Activated CD4-positive, alpha-beta T cell treated with anti-CD3 and anti-CD28 coated beads for 4 hours (primary cell): ENCODE measurements at places on chromosomes 5 and 9.

DNA sequence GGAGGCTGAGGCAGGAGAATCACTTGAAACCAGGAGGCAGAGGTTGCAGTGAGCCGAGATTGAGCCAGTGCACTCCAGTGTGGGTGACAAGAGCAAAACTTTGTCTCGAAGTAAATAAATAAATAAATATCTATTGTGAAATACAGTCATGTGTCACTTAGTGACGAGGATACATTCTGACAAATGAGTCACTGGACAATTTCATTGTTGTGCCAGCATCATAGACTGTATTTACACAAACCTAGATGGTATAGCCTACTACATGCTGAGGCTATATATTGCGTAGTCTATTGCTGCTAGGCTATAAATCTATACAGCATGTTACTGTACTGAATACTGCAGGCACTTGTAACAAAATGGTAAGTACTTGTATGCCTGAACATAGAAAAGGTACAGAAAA lies 61.1 kb upstream of the CCL21 start:
- DNase-seq, result no peak

- no peak for DNase-seq
Measured at GRCh38 chr9:18706648-18707047, 232.7 kb downstream of the ADAMTSL1 start.

DNA sequence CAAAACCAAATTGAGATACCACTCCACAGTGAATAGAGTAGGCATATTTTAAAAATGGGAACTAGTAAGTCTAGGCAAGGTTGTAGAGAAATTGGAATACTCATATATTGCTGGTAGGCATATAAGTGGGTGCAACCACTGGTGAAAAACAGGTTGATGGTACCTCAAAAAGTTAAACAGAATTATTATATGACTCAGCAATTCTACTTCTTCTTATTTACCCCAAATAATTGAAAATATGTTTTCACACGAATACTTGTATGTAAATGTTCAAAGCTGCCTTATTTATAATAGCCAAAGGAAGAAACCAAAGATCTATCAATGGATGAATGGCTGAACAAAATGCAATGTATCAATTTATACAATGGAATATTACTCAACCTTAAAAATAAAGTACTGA lies 79.1 kb downstream of the CDH9 start:
- no peak for DNase-seq

- no peak for DNase-seq
Measured at GRCh38 chr5:143138839-143139238, 264.6 kb downstream of the NR3C1 start.

- DNase-seq, result no peak
Measured at GRCh38 chr9:94971378-94972131, 245.1 kb downstream of the AOPEP start.

DNA sequence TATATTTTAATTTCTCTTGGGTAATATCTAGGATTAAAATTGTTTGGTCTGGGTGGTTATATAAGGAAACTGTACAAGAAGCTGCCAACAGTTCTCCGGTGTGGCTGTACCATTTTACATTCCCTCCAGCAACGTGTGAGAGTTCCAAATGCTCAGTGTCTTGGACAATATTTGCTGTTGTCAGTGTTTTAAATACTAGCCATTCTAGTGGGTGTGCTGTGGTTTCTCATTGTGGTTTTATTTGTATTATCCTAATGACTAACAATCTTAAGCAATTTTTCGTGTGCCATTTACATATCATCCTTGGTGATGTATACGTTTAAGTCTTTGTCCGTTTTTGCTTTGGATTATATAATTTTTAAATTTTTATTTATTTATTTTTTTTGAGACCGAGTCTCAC lies 34.0 kb downstream of the TNFSF15 start:
- DNase-seq, result no peak

DNA sequence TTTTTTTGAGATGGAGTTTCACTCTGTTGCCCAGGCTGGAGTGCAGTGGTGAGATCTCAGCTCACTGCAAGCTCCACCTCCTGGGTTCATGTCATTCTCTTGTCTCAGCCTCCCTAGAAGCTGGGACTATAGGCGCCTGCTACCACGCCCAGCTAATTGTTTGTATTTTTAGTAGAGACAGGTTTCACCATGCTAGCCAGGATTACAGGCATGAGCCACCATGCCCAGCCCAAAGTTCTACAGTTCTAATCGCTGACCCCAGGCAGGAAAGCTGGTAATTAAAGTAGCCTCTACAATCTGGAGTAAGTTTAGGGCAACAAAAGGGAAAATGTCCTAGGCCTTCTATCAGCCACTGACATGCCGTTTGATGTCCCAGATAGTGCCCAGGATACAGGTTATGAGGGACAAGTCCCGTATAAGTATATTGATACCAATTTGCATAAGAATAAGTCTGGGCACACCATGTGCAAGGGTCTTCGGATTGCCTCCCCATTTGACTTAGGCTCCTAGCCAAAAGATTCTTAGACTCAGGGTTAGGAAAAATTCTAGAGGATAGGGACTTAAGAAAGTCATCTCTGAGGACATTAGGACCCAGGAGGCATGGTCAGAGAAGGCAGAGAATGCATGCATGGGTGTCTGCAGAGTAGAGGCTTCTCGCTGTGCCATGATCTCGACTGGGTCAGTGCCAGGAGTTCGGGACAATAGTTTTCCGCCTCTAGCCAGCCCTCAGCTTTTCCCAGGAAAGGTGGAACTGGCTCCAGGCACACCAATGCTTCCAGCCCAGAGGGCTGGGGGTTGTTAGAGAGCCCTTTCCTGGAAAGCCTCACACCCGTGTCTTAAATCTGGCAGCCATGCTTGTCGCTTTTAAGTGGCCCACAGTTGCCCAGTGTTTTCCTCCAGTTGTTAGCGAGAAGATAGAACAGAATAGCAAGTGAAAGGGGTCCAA lies 1111.1 kb downstream of the TAF11L14 start:
- peak; percentile 18 for DNase-seq

- no peak for DNase-seq
Measured at GRCh38 chr5:14257995-14258403, 114.9 kb downstream of the TRIO start.

DNA sequence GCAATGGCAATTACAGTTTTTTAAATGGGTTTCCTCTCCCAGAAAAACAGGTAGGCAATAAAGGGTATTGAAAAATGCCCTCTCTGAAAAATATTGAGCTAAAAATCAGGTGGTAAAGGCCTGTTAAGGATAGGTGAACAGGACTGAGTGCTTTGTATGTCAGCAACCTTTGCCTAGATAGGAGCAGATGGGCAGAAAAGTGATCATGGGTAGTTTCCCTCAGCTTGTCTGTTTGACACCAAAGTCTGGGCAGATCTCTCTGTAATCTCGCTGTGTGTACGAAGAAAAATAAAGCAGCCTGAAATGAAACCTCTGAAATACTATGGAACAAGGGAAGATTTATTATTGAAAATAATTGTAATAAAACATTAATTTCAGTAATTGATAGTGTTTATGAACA lies 15.8 kb downstream of the RNF180 start:
- DNase-seq, result no peak

DNA sequence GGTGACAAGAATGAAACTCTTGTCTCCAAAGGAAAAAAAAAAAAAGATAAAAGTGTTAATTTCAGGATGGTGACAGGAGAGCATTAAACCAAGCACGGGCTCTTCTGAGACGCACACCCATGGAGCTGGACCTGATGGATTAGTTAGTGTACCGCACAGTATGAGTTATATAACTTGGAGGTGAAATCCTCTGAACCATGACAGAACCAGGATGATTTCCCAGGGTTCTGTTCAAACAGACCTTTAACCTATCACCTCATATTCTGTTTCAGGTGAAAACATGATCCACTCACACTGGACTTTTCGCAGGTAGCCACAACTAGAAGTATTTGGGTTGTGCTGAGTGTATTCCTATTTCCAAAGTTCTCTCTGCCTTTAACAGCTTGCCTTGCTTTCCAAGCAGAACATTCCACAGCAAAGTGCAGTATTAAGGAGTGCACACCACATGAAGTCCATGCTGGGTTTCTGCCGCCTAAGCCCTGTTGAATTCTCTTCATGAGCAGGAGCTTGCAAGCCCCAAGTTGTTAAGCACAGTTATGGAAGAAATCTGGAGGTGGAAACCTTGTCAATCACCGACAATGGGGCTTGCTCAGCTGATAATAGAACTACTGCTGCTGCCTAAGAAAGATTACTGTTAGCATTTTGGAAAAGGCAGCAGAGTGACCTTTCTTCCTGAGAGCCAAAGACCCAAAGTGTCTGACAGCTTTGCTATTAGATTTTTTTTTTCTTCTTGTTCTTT lies 461.7 kb downstream of the TLE1 start:
- DNase-seq, result no peak

DNA sequence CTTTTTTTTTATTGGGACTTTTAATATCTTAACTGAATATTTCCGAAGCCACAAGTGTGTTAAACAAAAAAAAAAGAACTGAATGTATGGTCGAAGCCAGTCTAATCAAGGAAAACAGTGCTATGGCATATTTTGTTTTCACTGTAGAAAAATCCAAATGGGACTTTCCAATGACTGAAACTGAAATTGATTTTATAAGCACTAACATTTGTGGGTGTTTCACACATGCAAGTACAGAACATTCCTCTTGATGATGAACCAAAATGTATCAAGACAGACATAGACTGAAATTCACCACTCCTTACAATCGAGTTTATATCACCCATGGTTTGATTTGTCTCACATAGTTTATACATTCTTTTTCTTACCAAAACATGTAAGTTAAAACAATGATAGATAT lies 1026.8 kb downstream of the CDH18 start:
- no peak for DNase-seq

- peak; percentile 2 for DNase-seq
Measured at GRCh38 chr9:72305102-72305546, 59.9 kb downstream of the ZFAND5 start.

DNA sequence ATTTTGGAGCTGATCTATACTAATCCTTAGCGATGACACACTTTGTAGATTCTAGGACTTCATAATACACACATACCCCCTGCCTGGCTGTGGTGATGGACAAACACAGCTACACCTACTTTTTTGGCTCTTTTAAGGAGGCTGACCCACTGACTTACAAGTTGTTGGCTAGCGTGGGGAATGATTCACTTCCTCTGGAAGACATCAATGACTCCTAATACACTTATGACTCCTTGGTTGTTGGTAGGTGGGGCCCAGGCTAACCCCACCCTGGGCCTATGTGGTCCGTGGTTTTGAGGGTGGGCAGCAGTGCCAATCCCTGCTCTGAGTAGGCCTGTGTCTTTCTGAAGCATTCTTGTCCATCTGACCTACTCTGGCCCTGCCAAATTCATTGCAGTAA lies 144.4 kb downstream of the SLC12A2 start:
- DNase-seq, result no peak

GRCh38 chr9:17219261-17219660 lies 84.4 kb downstream of the CNTLN start:
- DNase-seq, result no peak

- DNase-seq, result no peak
Measured at GRCh38 chr5:74665273-74665672, 19.8 kb upstream of the HEXB start.

DNA sequence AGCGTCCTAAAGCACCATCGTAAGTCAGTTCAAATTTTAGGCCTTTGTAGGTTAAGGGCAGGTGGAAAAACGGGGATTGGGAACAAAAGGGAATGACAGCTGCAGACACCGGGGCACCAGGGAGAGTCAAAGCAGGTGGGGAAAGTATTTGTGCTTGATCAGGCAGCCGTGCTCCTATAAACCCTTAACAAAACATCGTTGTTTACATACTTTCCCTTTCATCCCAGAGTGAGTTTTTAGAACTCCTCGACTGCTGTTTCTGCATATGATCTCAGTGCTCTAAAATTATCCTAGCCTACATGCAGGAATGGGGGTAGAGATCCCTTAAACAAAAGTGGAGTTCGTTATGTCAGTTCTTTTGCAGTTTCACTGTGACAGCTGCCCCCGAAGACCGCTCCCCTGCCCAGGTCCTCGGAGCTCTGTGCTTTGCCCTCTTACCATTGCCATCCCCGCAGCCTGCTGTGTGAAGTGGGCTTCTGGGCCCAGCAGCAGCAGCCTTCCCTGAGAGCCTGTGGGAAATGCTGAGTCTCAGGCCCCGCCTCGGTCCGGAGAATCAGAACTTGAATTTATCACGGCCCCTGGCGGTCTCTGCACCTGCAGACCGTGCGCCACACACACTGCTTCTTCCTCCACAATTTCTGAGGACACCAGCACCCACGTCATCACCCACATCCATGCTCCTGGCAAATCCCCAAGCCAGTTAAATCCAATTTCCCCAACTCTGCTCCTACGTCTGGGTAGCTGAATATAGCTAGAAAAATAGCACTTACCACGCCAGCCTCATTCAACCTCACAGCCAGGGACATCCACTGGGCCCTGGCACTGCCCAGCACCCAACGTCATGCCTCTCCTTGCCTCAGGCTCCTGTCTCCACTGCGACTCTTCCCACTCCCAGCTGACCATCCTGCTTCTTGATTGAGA lies 86.8 kb downstream of the NSUN2 start:
- no peak for DNase-seq

DNA sequence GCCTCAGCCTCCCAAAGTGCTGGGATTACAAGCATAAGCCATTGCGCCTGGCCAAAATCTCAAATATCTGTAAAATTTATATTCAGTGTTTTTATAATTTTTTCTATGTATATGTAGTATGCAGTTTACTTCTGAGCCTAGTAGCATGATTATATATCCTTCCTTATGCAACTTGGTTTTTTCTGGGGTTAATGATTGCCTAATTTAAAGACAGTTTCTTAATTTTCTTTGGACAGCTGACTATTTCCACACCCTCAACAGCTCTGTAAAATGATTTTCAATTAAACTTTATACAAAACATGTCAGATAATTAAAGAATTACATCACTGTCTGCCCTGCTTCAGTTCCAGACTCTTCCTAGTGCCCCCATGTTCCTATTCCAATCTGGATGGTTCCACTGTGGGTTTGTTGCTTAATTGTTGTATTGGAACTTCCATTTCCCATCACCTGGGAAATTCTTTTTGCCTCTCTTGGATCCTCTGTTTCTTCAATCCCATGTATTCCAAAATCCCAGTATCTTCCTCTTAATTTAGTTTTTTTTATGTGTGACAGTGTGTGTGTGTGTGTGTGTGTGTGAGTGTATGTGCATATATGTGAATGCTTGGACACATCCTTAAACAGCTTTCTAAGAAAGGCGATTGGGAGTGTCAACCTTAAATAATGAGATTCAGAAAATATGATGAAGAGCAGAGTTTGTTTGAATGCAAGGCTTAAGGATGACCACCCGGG lies 53.2 kb downstream of the C5orf22 start:
- DNase-seq, result no peak
